Activated T-cell treated with anti-CD3 and anti-CD28 coated beads for 4 hours (primary cell): ENCODE measurements at places on chromosomes 11 and 22.

DNA sequence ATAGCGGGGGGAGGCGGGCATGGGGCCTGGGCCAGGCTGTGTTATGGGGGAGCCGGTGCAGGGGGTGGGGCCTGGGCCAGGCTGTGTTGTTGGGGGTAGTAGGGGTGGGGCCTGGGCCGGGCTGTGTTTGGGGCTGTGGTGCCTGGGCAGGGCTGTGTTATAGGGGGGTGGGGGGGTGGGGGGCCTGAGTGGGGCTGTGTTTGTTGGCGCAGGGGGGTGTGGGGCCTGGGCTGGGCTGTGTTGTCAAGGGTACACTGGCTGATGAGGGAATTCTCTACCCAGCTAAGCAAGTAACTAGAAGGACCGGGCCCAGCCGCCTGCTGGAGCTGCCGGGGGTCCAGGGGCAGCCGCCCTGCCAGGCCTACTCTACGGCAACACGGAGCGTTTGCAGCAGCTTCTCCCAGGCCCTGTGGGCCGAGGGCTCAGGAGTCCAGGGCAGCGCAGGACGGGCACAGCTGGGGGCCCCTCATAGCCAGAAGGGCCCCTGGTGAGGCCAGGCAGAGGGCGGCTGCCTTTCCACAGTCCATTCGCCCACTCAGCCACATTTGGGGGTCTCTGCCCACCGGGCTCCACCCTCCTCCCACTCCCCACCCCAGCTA is 10.1 kb upstream of the PIM3 start:
- no peak for DNase-seq

GRCh38 chr22:37557321-37558001 is 2.8 kb upstream of the CDC42EP1 start:
- DNase-seq = no peak

GRCh38 chr22:36764641-36765040 is 11.3 kb downstream of the IFT27 start:
- no peak for DNase-seq

DNA sequence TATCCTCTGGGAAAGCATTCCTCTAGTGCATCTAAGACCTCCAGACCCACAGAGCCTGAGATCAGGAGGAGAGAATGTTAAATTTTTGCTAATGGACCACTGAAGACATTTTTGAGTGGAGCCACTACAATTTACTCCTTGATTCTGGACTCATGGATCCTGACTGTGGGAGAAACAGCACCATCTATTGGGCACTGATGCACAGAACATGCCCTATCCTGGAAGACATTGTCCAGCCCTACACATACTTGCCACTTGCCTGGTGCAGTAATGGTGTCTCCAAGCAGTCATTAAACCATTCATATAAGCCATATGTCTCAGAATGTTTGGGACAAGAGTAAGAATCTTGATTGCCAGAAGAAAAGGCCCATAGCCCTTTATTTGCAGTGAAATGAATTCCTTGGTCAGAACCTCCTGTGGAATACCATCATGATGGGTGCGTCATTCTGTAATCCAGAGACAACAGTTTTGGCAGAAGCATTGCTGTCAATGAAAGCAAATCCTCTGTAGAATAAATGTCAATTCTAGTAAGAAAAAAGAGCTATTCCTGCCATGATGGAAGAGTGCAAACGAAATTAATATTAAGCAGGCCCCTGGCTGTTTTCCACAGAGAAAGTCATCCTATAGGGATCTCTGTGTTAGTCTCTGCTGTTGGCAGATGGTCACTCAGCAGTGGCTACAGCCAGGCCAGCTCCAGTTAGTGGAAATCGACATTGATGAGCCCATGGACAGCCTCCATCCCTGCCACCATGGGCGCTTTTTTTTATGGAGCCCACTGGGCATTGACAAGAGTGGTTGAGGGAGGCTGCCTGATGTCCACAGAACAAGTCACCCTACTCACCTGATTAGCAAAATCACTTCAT is 43.5 kb downstream of the GGTLC2 start:
- DNase-seq = no peak

- no peak for DNase-seq
Observed at GRCh38 chr11:33475993-33476392, 218.8 kb downstream of the HIPK3 start.

DNA sequence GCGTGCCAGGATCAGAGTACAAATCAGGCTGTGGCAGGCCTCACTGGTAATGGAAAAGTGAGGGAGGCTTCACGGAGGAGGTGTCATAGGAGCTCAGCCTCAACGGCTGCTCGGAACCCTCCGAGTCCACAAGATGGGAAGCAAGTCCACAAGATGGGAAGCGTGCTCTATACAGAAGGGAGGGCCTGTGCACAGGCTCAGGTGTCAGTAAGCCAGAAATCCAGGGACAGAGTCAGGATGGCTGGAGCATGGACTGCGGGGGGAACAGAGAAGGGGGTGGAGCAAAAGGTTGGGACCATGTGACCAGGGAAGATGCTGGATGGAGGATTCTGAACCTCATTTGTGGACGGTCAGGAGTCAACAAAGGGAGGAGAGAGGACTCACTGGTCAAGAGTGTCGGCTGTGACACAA is 3.4 kb upstream of the DPP3 start:
- no peak for DNase-seq

- no peak for DNase-seq
Observed at GRCh38 chr22:50602338-50602700, 1.7 kb downstream of the MAPK8IP2 start.

GRCh38 chr11:96012086-96012824 is 88.3 kb upstream of the MTMR2 start:
- DNase-seq = peak; percentile 41

- DNase-seq = no peak
Observed at GRCh38 chr11:8066911-8067455, 14.0 kb upstream of the TUB start.

DNA sequence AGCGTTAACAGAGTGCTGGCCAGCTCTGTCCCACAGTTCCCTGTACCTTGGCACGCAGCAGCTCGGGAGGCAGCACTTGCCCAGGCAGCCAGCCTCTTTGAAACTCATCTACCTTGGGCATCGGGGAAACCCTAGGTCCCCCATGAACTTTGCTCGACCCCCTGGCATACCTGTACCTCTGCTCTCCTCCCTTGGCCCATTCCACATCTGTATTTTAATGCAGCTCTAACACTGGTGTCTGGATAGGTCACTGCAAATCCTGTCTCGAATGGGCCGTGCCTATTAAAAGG is 304.1 kb downstream of the TBC1D22A start:
- DNase-seq = no peak

GRCh38 chr22:44108076-44108475 is 72.6 kb upstream of the PARVG start:
- DNase-seq = no peak

- no peak for DNase-seq
Observed at GRCh38 chr22:48299801-48300200, 1527.9 kb downstream of the BRD1 start.

- no peak for DNase-seq
Observed at GRCh38 chr11:29271616-29272015, 745.2 kb downstream of the KCNA4 start.

- DNase-seq = no peak
Observed at GRCh38 chr22:30733181-30733631, 38.5 kb downstream of the OSBP2 start.

DNA sequence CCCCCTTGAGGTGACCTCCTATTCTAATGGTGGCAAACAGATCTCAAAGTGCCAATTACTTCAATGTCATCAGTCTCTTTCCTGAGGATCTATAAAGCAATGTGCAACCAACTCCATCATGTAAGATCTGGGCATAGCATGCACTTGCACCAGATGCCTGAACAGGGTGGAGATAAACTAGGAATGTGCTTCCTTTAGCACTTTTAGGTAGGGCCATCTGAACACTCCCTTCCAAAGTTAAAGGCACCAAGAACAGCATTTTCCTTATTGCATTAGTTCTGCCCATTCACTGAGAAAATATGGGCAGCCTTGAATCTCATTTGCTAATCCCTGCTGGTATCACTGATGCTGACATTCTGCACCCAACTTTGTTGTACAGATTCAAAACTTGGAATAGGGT is 112.0 kb downstream of the SGSM3 start:
- no peak for DNase-seq
